ENCODE measurements at places on chromosomes 13 and 19.

DNA sequence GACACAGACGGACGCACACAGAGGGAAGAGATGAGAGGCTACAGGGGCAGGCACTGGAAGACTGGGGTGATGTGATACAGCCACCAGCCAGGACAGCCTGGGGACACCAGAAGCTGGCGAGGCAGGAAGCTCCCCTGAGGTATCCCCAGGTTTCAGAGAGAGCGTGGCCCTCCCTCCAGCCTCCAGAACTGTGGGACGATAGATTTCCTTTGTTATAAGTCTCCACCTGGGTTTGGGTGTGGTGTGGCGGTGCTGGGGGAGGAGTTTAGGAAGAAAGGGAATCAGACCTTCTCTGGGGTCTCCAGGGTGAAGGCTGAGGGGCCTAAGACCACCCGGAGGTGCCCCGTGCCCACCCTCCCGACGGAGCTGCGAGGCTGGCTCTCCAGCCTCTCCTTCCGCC lies 2.7 kb upstream of the ASPDH start:
- DNase-seq, result no peak

DNA sequence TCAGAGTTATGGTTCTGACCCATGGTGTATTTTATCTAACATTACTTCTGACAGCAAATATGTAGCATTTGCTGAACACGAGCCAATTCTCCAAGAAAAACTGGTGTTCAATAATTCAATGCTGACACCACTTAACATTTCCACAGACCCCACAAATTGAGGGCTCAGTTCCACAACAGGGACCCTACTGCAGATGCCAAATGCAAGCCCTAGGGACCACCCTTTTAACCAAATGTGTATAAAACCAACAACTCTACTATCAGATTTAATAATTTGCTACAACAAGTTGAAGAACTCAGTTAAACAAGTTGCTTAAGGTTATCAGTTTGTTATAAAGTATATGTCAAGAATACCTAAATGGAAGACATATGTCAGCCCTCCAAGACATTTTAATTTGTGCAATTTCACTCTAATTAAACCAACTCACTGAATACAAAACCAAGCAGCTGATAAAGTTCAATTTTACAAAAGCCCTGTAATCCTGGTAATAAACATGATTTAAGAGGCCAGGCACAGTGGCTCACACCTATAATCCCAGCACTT lies 6.7 kb downstream of the ZNF44 start:
- DNase-seq, result no peak

GRCh38 chr19:1943661-1944087 lies 2.7 kb downstream of the CSNK1G2 start:
- DNase-seq, result no peak

GRCh38 chr13:74825152-74825937 lies 656.6 kb downstream of the TBC1D4 start:
- DNase-seq, result no peak

GRCh38 chr19:39247701-39248664 lies 673 bp downstream of the IFNL4 start:
- DNase-seq, result no peak

GRCh38 chr13:94595001-94595949 lies 677 bp downstream of the TGDS start:
- peak; percentile 11 for DNase-seq
